ENCODE measurements at places on chromosomes 5 and 9.

DNA sequence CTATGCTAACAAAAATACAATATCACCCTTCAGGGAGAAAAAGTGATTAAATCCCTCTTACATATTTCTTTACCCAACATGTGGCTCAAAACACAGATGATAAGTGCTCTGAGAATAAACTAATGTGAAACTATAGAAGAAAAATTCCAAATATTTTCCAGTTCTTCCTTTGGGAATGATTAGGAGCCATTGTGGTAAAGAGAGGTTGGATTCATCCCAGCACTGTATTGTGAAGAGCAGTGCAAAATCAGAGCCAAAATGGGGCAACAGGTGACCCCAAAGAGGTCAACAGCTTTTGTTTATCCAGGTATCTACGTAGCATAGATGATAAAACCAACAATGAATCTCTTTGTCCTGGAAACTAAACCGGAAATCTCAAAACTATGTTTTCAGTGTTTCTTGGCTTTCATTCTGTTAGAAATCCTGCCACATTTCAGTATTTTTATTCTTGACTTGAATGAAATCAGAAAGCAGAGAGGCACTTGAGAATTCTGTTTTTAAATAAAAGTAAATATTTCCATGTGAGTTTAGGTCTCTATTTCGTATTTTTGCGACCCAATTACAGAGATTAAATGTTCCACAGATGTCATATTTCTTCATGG, 120.4 kb upstream of the FST start:
- no peak overlapping the region for H3K27ac ChIP-seq
- H3K36me3 ChIP-seq = no peaks in the 10 kb centered on the region
- H3K27me3 ChIP-seq = no peaks in the 10 kb centered on the region
- DNase-seq = no peak

DNA sequence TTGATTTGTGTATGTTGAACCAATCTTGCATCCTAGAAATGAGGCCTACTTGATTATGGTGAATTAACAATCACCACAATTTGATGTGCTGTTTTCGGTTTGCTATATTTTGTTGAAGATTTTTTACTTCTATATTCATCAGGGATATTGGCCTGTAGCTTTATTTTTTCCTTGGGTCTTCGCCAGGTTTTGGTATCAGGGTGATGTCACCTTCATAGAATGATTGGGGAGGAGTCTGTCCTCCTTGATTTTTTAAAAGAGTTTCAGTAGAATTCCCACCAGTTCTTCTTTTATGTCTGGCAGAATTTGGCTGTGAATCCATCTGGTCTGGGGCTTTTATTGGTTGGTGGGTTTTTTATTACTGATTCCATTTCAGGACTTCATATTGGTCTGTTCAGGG, 115.2 kb downstream of the CPLANE1 start:
- no peak overlapping the region for H3K4me3 ChIP-seq
- peaks cover 3% of the 10 kb centered on the region for H3K4me1 ChIP-seq
- no peak overlapping the region for H3K27ac ChIP-seq
- DNase-seq = no peak

GRCh38 chr9:122036408-122036807, 56.7 kb downstream of the TTLL11 start:
- no peak overlapping the region for H3K27ac ChIP-seq
- no peaks in the 10 kb centered on the region for H3K27me3 ChIP-seq
- no peak for DNase-seq
- no peaks in the 10 kb centered on the region for H3K4me1 ChIP-seq
- no peak overlapping the region for H3K4me3 ChIP-seq
- no peaks in the 10 kb centered on the region for H3K36me3 ChIP-seq

DNA sequence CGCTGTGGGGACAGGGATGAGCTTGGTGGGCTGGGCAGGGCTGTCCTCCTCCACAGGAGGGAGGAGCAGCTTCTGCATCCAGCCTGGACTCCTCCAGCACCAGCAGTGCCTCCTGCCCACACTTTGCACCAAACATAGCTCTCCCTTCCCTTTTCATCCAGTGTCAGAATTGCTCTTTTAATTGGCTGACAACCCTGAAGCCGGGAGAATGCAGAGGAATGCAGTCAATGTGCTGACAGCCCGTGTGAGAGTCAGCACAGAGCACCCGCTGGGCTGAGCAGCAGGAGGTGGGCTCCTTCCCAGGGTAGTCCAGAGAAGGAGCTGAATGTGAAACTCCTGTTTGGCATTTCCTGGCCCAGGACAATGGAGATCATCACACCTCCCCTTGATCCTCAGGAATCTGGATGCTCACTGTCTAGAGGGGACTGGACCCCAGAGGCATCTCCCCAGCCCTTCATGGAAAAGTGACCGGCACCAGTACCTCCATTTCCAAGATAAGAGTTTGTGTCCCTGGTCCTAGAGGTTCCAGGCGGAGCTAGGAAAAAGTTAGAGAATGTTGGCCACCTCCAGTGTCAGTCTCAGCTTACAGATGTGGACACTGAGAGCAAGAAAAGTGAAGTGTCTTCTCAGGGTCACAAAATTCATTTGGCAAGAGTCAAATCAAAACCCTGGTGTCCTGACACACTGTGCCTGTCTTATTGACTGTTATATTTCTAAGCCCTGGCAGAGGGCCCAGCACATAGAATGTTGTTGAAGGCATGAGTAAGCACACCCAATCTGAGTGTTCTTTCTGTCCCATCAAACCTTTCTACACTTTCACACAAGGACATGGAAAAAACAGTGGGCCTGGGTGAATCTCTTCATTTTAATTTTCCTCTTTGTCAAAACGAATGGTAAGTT, 202.1 kb downstream of the SNX18 start:
- peak; percentile 21 for DNase-seq
- H3K36me3 ChIP-seq = peaks cover 8% of the 10 kb centered on the region
- no peak overlapping the region for H3K4me3 ChIP-seq
- H3K27ac ChIP-seq = no peak overlapping the region

GRCh38 chr5:147092044-147092443, 142.8 kb upstream of the STK32A start:
- no peaks in the 10 kb centered on the region for H3K27me3 ChIP-seq
- no peak for DNase-seq
- no peaks in the 10 kb centered on the region for H3K4me1 ChIP-seq
- no peaks in the 10 kb centered on the region for H3K36me3 ChIP-seq

- peak overlapping the region; percentile 65 for H3K4me3 ChIP-seq
- peaks cover 31% of the 10 kb centered on the region for H3K4me1 ChIP-seq
- no peak for DNase-seq
- peak overlapping the region; percentile 91 for H3K27ac ChIP-seq
- H3K27me3 ChIP-seq = no peaks in the 10 kb centered on the region
Measured at GRCh38 chr5:131747180-131748105, 49.4 kb downstream of the FNIP1 start.

GRCh38 chr5:23269981-23270380, 237.4 kb upstream of the PRDM9 start:
- no peak for DNase-seq
- H3K4me3 ChIP-seq = no peak overlapping the region
- no peaks in the 10 kb centered on the region for H3K36me3 ChIP-seq
- no peak overlapping the region for H3K27ac ChIP-seq
- H3K4me1 ChIP-seq = no peaks in the 10 kb centered on the region

DNA sequence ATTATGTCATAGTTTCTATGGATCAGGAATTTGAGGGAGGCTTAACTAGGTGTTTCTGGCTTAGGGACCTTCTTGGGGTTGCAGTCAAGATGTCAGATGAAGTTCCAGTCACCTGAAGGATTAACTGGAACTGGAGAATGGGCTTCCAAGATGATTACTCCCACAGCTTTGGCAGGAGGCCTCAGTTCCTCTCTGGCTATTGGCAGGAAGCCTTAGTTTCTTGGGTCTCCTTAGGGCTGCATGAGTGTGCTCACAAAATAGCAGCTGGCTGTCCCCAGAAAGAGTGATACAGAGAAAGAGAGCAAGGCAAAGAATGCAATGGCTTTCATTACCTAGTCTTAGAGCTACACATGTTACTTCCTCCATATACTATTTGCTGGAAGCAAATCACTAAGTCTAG, 138.1 kb upstream of the TLE4 start:
- no peaks in the 10 kb centered on the region for H3K36me3 ChIP-seq
- no peak for DNase-seq
- no peaks in the 10 kb centered on the region for H3K27me3 ChIP-seq

- H3K27me3 ChIP-seq = no peaks in the 10 kb centered on the region
- H3K4me3 ChIP-seq = no peak overlapping the region
- no peaks in the 10 kb centered on the region for H3K36me3 ChIP-seq
- DNase-seq = no peak
Measured at GRCh38 chr5:13957032-13957645, 12.7 kb upstream of the DNAH5 start.

DNA sequence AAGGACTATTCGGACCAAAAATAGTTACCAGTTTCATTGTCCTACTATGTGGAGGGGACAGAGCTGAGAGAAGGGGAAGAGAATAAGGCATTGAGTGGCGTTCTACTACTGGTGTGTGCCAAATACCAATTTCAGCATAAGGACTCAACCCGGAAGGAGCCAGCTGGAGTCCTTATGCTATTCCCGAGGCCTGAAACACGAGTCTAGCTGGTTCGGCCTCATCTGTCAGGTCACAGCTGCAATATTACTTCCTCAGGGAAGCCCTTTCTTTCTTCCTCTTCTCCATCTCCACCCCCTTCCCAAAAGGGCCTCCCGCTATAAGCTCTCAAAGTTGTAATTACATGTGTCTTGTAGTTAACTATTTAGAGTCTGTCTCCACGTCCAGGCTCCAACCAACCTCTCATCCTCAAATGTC, 20.5 kb upstream of the FER start:
- H3K4me3 ChIP-seq = peak overlapping the region; percentile 75
- no peak for DNase-seq
- H3K27me3 ChIP-seq = peaks cover 63% of the 10 kb centered on the region
- peaks cover 15% of the 10 kb centered on the region for H3K4me1 ChIP-seq
- no peaks in the 10 kb centered on the region for H3K36me3 ChIP-seq

GRCh38 chr9:109708451-109708945, 71.5 kb upstream of the PALM2AKAP2 start:
- H3K4me1 ChIP-seq = no peaks in the 10 kb centered on the region
- H3K27ac ChIP-seq = no peak overlapping the region
- no peak overlapping the region for H3K4me3 ChIP-seq

GRCh38 chr9:38023661-38024035, 45.4 kb downstream of the SHB start:
- no peaks in the 10 kb centered on the region for H3K4me1 ChIP-seq
- no peaks in the 10 kb centered on the region for H3K27me3 ChIP-seq
- no peak overlapping the region for H3K4me3 ChIP-seq
- DNase-seq = no peak

- H3K27me3 ChIP-seq = peaks cover 8% of the 10 kb centered on the region
- H3K36me3 ChIP-seq = no peaks in the 10 kb centered on the region
- no peak for DNase-seq
- H3K4me3 ChIP-seq = no peak overlapping the region
Measured at GRCh38 chr5:148956477-148957385, 106.1 kb downstream of the SH3TC2 start.

DNA sequence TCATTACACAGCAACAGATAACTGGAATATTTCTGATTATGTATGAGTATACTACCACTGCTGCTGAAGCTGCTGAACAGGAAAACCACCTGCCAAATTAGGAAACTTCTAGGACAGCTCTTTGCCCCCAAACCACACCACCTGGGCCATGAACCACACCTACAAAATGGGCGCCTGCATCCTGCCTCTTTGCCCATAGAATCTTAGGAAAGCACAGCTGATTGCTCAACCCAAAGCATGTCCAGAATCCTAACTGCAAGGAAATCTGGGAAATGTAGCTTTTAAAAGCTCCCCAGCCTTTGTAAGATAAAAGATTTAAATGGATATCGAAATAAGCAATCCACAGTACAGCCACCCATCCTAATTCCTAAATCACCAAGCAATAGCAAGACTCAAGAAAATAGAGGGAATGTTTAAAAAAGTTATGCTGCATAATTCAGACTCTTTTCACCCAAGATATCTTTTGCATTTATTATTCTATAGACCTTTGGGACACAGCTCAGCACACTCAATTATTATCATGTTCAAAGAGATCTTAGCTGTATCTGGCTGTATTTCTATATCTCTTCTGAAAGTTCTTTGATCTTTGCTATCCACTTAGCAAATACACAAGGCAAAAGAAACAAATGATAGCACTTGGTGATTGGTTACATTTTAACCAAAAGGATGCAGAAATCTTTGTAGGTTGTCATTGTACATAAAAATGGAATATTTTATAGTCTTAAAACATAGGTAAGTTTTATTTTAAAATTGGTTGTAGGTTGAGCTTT, 6.8 kb upstream of the C9orf152 start:
- no peaks in the 10 kb centered on the region for H3K36me3 ChIP-seq
- H3K27me3 ChIP-seq = peaks cover 32% of the 10 kb centered on the region
- no peak overlapping the region for H3K27ac ChIP-seq
- no peak for DNase-seq
- H3K4me1 ChIP-seq = peaks cover 6% of the 10 kb centered on the region

DNA sequence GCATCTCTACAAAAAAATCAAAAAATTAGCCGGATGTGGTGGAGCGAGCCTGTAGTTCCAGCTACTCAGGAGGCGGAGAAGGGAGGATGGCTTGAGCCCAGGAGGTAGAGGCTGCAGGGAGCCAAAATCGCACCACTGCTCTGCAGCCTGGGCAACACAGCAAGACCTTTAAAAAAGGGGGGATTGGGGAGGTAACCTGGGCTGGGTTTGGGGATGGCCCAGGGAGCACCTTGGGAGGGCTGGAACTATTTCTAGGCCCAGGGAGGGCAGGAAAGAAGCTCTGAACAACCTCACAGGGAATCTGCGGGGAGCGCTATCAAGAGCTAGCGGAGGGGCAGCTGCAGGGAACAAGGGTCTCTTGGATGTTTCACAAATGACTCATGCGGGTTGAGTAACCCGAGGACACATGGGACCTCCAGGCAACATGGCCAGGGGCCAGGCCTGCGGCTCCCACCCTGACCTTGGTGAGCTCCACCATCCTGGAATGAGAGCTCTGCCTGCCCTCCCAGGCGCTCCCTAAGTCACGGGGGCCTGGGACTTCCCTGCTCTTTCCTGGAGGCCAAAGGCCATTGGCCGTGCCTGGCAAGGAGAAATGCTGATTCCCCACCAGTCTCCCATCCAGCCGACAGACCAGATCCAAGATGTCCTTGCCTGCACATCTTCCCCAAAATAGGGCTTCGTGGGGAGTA, 23.4 kb downstream of the SARDH start:
- no peak overlapping the region for H3K27ac ChIP-seq
- H3K4me1 ChIP-seq = peaks cover 3% of the 10 kb centered on the region
- no peaks in the 10 kb centered on the region for H3K27me3 ChIP-seq
- no peak overlapping the region for H3K4me3 ChIP-seq

DNA sequence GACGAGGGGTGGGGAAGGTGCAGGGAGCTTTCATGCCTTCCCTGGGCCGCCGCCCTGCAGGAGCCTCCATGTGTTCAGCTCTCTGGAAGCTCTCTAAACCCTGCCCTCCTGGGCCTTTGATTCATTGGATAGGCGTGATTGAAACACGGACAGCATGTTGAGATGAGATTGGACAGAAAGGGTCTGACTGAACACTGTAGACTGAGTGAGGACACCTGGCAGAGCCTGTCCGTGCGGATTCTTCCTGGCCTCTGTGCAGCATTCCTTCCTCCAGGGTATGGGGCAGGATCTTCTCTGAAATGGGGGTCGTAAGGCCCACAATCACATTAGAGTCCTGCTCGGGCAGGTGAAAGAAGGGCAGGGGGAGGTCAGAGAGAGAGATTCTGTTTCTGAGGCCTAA, 12.8 kb downstream of the RPL12 start:
- no peak overlapping the region for H3K27ac ChIP-seq
- DNase-seq = no peak
- peaks cover 73% of the 10 kb centered on the region for H3K36me3 ChIP-seq
- H3K27me3 ChIP-seq = no peaks in the 10 kb centered on the region
